ENCODE measurements at places on chromosomes 4 and X. TPM values are rescaled to one million over a fixed set of nuclear protein-coding genes. Genes with fewer than 3 reads are reported as not detected.

The NDST3 gene
- total RNA-seq: 30.2 TPM

The POLN gene
- total RNA-seq: 6.5 TPM

The TLR3 gene
- 2.1 TPM for total RNA-seq

The IL13RA2 gene
- total RNA-seq: 13.6 TPM

The TMPRSS11F gene
- total RNA-seq: not detected

The SYTL5 gene
- total RNA-seq: 10.1 TPM

The PASD1 gene
- total RNA-seq: not detected

The COX7B2 gene
- not detected for total RNA-seq

The C4orf50 gene
- 19.4 TPM for total RNA-seq

The ADAM29 gene
- 1.4 TPM for total RNA-seq

The ATP10D gene
- 16.1 TPM for total RNA-seq

The TBX22 gene
- 0.23 TPM for total RNA-seq

The MTNR1A gene
- total RNA-seq: 2.8 TPM

The SH2D1A gene
- total RNA-seq: not detected

The TEX13B gene
- total RNA-seq: not detected

The NEIL3 gene
- 8.5 TPM for total RNA-seq

The GLOD5 gene
- not detected for total RNA-seq

The PLS3 gene
- 68.5 TPM for total RNA-seq

Data from diencephalon (tissue), 1 donor.